Endothelial cell of coronary artery (primary cell): ENCODE measurements at places on chromosomes 7 and 10. TPM values are rescaled to one million over a fixed set of nuclear protein-coding genes. Genes with fewer than 3 reads are reported as not detected.

HIBADH gene
- total RNA-seq, result 23.8 and 36.0 TPM in 2 replicates

MNX1 gene
- total RNA-seq, result not detected in 2 replicates

GJD4 gene
- under 0.01 and 0.09 TPM in 2 replicates for total RNA-seq

SPAM1 gene
- not detected in 2 replicates for total RNA-seq

EDRF1 gene
- 16.2 and 17.3 TPM in 2 replicates for total RNA-seq

NAT16 gene
- not detected in 2 replicates for total RNA-seq

SNCG gene
- total RNA-seq, result 74.1 and 90.4 TPM in 2 replicates

CHAT gene
- not detected in 2 replicates for total RNA-seq

ADIRF gene
- total RNA-seq, result 21.6 and 26.6 TPM in 2 replicates

CARD11 gene
- total RNA-seq, result 37.6 and 46.0 TPM in 2 replicates

SNX10 gene
- total RNA-seq, result 0.19 and 0.54 TPM in 2 replicates

CNTNAP2 gene
- 0.18 TPM in 1 of 2 replicates, not detected in the other for total RNA-seq

CHRM2 gene
- not detected in 2 replicates for total RNA-seq

ATP6V0A4 gene
- 0.18 TPM in 1 of 2 replicates, not detected in the other for total RNA-seq

CALHM3 gene
- total RNA-seq, result not detected in 2 replicates

SAP25 gene
- not detected in 2 replicates for total RNA-seq

TMEM26 gene
- total RNA-seq, result under 0.01 and 0.09 TPM in 2 replicates

ZP3 gene
- total RNA-seq, result 1.1 and 2.7 TPM in 2 replicates

SUN3 gene
- total RNA-seq, result not detected in 2 replicates

LIPJ gene
- total RNA-seq, result under 0.01 TPM in 1 of 2 replicates, not detected in the other

DPP6 gene
- total RNA-seq, result not detected in 2 replicates

IFIT1B gene
- total RNA-seq, result not detected in 2 replicates

NEBL gene
- total RNA-seq, result 3.1 and 4.5 TPM in 2 replicates

AUTS2 gene
- total RNA-seq, result 0.18 and 1.1 TPM in 2 replicates

TEX36 gene
- not detected in 2 replicates for total RNA-seq
